ENCODE measurements at places on chromosomes 7 and 10.

DNA sequence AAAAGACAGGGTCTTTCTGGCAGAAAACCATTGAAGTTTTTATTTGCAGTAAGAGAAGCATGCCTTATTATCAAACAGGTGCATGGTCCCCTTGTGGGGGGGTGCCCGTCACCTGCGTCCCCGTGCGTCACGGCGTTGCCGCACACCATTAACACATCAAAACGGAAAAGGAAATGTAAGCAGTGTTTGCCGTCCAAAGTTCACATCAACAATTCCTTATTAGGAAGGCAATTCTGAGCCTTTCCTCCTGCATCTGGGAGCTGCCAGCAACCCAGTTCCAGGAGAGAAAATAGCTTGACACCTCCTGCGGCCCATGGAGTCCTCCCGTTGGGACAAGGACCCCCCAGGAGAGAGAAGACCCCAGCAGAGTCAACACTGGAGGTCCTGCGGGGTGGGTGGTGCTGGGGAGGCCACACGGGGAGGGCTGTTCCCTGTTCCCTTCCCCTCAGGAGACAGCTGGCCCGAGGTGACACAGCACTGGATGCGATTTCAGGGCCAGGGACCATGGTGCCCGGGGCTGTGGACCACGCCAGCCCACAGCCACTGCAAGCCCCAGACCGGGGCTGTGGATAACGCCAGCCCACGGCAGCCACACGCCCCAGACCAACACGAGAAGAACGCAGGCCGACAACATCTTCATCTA, 39.5 kb downstream of the DIP2C start:
- no peak for DNase-seq

DNA sequence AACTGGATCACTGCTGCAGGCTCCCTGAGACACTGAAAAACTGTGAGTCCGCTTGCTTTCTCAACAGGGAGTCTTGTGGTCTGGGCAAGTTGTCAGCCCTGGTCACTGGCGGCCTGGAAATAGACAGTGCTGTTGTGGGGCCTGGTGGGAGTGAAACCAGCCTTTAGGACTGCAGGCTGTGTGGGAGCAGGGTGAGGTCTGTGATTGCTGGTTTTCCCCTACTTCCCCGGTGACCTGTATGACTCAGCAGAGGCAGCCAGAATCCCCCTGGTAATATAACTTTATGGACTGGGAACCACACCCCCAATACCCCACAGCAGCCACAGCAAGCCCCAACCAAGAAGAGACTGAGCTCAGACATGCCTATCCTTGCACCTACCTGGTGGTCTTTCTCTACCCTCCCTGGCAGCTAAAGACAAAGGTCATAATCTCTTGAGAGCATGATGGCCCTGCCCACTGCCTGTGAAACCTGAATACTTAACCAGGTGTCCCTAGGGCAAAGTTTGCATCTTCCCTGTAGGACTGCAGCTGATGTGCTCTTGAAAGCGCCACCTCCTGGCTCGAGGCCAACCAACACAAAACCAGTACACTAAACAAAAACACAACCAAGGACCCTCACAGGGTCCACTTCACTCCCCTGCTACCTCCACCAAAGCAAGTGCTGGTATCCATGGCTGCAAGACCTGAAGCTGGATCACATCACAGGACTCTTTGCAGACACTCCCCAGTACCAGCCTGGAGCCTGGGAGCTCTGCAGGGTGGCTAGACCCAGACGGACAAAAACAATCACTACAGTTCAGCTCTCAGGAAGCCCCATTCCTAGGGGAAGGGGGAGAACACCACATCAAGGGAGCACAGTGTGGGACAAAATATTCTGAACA, 7.2 kb upstream of the ADAM22 start:
- DNase-seq: peak; percentile 22

GRCh38 chr7:155188821-155189581, 108.7 kb upstream of the INSIG1 start:
- DNase-seq: no peak

- DNase-seq: no peak
These were observed 115.8 kb downstream of the SORBS1 start for GRCh38 chr10:95445223-95445836.

DNA sequence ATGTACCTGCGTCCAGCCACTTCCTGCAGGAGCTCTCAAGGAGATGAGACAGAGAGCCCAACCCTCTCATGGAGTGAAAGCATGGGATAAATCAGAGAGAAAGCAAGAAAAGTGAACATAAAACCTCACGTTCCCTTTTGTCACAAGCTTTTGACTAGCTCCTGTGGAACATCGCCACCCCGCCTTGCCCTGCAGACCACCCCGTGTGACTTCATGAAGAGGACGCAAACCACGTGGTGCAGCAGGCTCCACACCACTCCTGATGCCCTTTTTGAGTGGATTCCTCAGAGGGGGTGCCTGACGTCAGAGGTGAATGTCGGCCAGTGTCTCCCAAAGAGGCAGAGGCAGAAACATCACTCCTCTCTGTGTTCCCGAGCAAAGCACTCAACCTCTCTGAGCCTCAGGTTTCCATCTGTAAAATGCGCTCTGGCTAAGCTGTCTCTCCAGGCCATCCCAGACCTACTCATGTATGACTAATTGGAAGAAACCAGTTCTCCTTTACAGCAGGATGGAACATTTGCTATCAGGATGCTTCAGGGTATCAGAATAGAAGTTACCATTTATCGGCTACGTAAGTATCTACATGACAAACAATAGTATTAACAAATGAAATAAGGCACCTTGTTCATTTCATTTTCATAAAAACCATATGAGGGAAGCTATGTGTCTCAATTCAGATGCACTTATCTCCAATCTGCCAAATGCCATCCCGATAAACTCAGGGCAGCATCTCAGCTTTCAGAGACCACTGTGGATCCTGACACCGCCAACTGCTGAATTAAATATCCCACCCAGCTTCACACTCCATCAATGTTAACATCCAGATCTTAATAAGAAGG, 5.3 kb downstream of the ZNF488 start:
- DNase-seq: no peak

DNA sequence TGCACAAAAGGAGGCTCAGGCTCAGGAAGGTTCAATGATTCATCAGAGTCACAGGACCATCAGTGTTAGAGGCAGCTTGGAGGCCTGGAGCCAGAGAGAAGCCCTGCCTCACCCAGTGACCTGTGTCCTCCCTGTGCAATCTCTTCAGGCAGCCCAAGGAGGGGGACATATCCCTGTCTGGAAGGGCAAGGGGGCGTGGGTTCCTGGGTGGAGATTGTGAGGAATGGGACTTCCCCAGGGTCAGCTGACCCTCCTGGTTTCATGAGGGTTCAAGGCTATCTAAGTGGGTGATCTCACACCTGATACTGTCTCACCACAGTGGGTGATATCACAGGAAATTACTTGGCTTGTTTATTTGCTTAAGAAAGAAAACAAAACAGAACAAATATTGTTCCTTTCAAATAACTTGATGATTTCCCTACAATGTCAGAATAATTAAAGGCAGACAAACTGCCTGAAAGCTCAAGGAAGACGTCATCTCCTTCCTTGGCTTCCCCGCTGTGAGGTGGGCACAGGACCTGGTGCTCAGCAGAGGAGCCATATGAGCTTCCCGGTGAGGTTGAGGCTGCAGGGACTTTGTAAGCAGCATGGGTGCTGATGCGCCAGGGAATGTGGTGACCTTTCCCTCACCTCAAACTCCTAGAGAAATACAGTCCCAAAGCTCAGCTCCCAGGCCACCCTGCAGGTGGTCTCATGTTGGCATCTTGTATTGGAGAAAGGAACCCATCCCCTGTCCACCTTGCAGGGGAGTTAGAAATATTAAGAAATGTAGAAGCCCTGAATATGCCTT, 763.2 kb downstream of the GRID1 start:
- DNase-seq: no peak

DNA sequence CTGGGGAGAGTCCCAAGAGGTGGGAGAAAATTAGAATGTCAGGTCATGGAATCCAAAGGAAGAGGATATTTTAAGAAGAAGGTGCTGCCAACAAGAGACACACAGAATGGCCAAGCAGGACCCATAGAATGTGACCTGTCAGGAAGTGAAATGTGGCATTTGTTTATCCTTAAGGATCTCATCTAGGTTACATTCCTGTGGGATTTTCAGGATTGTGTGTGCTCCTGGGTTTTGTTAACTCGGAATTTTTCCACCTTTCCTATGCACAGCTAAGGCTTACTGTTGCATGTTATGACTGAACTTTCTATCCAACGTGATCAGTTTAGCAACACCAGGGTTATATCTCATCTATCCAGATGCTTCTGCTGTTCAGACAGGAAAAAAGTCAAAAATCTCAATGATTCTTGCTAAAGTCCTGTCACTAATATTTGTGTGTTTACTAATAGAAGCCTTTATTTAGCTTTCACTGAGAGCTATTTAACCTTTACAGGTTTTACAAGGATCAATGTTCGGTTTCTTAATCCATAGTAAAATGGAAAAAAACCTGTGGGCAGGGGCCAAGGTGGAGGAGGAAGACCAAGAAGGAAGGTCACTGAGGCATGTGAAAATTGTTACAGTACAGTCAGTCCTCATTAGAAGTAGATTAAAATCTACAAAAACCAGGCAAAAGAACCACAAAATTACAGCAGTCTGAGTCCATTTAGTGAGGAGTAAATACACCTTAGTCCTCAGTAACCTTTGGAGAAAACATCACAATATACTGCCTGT, 437.8 kb upstream of the NPVF start:
- no peak for DNase-seq

DNA sequence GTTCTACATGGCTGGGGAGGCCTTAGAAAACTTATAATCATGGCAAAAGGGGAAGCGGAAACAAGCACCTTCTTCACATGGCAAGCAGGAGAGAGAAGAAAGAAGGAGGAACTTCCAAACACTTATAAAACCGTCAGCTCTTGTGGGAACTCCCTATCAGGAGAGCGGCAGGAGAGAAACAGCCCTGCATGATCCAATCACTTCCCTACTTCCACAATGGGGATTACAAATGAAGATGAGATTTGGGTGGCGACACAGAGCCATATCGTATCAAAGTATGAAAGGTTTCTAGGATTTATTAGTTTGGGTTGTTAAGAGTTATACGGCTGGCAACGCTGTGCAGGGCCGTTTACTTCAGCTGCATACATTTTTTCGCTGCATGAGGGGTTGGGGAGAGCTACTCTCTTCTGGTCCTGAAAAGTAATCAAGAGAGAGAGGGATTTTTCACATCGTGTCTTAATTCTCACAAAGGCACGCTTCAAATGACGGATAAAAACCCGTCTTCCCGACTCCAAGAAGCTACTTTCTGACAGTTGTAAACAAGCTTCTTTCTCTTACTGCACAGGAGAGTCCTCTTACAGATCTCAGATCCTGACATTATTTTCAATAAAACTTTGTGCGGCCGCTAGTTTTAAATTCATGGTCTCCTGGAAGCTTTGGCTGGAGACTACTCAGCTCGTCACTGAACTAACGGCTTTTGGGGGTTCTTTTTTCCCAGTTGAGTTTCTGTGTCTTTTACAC, 751 bp upstream of the GTPBP10 start:
- peak; percentile 20 for DNase-seq

- DNase-seq: no peak
These were observed 331.4 kb downstream of the ELMO1 start for GRCh38 chr7:37117292-37117691.

DNA sequence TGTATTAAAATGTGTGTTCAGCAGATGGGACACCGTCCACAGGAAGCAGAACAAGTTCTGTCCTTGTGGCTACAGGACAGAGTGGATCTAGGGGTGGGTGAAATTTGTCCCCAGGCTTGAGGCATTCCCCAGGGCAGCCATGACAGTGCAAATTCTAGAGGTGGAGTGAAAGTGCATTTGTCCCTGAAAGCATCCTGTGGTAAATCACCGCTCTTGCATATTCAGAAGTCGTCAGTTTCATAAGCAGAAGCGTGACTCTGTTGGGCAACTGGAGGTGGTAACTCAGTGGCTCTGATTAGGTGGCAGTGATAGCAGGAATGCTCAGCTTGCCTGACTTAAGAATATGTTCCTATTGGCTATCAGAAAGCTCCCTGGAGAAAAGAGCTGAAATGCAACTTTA, 96.6 kb downstream of the SNX10 start:
- DNase-seq: no peak

DNA sequence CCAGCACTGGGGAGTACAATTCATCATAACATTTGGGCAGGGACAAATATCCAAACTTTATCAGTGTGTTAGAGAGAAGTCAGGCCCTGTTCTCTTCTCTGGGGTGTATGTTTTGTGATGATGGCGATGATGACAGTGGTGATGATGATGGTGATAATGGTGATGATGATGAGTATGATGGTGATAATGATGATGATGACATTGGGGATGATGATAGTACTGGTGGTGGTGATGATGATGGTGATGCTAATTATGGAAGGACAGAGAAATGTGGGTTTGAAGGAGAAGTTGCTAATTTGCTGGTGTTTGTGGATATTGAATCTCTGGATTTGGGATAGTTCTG, 64.0 kb downstream of the CAMK1D start:
- no peak for DNase-seq

DNA sequence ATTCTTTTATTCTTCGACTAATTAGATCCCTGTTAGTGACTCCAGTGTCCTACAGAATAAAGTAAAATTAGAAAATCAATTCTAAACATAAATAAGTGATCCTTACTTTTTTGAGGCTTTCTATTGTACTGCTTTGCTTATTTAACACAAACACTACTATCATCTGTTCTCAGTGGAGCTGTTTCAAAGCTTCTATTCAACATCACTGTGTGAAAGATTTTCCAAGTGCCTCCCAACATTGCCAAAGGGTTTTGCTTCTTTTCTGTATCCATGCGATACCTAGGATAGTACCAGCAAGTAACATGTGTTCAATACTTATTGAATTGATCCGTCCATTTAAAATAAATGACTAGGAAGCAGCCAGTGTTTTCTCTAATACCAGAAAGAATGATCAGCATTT, 125.7 kb downstream of the ARHGAP21 start:
- no peak for DNase-seq

GRCh38 chr7:129037585-129037984, 17.3 kb downstream of the TNPO3 start:
- DNase-seq: no peak

- no peak for DNase-seq
These were observed 1.9 kb downstream of the LRRC20 start for GRCh38 chr10:70380350-70381135.

DNA sequence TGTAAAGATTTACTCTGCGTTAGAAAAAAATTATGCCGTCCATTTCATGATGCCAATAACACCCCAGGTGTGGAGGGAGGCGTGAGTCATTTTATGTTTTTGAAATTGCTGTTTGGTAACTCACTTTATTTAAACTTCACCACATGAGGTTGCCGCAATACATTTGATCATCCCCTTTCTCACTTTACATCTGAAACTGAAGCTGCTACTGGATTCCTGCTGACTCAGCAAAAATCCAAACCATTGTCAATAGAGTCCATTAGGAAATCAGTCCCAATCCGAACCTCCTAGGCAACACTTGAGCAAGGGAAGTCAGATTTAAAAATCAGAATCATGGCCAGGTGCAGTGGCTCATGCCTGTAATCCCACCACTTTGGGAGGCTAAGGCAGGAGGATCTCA, 136.6 kb upstream of the SVIL start:
- DNase-seq: no peak
